ENCODE measurements at places on chromosomes 1 and 21.

- no peak for DNase-seq
These were observed 18.0 kb downstream of the FRRS1 start for GRCh38 chr1:99748419-99748818.

DNA sequence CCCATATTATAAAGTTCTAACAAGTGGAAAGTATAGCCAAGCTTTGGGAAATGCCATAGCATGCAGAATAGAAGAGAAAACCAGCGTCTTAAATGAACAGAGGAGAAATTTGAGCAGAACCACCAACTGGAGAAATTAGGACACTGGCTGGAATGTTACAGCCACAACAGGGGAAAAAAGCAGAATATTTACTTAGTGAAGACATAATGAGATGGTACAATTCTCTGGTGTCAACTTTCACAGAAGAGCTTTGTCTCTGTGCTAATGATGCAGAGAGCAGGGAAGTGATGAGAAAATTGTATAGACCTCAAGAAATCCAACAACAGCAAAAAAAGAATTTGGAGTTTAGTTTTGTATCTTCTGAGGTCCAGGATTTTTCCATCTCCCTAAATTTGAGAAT lies 249.7 kb downstream of the KIF26B start:
- DNase-seq: no peak

DNA sequence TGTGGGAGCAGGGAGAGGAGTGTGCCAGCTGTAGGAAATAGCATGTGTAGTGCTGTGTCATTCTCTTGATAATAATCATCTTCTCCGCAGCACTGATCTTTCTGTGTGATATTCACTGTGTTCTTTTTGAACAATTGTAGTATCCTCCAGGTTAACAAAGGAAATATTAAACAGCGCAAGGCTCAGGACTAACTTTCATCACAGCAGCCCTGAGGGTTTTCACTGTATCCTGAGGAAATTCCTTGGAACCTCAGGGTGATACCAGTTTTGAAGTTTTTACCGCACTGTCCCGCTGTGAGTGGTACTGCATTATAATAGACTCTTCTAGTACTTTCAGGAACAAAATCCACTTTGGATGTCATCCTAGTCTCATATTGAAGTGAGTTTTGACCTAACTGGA lies 228.4 kb upstream of the COA6 start:
- no peak for DNase-seq

GRCh38 chr1:199411506-199411905 lies 616.0 kb upstream of the NR5A2 start:
- DNase-seq: no peak

GRCh38 chr1:28244549-28245251 lies 8.8 kb downstream of the ATP5IF1 start:
- no peak for DNase-seq

DNA sequence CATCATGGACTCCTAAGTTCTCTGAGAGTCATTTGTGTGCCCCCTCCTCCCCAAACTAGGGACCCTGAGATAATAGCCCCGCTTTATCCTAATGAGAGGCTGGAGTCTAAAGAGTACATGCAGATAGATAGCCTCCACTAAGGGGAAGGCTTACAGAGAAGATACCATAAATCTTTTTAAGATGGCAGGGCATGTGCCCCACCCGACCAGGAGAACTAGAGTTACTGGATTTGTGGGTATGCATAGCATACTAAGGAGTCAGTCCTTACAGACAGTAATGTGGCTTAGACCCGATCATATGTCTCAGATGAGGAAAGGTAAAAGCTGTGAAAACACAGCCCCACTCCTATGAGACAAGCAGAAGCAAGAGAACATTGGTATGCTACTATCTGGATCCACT lies 25.7 kb upstream of the PKN2 start:
- DNase-seq: peak; percentile 77

DNA sequence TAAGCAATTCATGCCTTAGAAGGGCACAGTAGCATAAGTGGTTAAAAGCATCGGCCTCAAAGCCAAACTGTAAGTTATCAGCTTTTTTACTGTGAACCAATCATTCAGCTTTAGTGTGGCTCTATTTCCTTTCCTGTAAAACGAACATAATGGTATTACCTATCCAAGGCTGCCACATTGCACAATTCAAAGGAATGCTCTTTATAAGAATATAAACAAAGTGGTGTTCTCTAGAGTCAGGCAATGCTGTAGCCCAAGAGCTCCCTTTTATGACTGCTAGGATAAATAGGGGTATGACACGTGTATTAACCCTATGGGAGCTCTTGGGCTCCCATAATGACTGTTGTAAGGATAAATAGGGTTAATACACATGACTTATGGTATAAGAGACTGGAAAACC lies 25.4 kb downstream of the INTS7 start:
- DNase-seq: no peak

GRCh38 chr1:225260319-225260718 lies 167.5 kb downstream of the LBR start:
- no peak for DNase-seq

DNA sequence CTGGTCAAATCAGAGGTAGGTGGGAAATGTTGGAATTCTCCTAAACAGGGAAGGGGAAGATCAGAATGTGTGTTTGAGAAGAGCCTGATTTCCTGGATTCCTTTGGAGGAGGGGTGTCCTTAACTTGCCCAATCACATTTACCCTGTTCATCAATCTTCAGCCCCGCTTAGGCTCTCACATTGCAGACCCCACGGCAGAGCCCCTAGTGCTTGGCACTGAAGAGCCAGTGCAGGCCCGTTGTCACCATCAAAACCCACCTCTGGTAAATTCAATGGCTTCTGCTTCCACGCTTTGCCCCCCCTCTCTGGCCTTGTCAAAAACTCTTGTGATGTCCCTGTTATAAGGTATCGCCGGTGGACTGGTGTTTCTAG lies 2.3 kb downstream of the AGPAT3 start:
- DNase-seq: no peak

DNA sequence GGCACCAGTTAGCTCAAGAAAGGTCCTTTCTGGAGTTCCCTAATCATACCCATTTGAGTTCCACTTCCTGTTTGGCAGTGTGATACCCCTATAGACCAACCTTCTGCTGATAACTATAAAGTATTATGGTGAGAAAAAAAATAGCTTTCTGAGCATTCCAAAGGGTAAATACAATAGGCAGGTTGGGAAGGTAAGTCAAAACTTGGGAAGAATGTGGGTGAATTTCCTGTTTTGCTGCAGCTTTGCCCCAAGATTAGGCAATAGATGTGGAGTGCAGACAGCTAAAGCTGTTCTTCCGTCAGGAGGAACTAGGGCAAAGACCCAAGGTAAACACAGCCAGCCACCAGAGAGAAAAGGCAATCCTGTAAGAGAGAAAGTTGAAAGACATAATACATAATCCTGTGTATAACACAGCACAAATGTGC lies 49.9 kb upstream of the GUCA2A start:
- DNase-seq: no peak

GRCh38 chr1:205719015-205719414 lies 31.0 kb downstream of the NUCKS1 start:
- DNase-seq: no peak

GRCh38 chr1:25033828-25034705 lies 104.0 kb upstream of the RUNX3 start:
- DNase-seq: no peak

- no peak for DNase-seq
These were observed 11.5 kb downstream of the ZNF697 start for GRCh38 chr1:119636491-119637089.

DNA sequence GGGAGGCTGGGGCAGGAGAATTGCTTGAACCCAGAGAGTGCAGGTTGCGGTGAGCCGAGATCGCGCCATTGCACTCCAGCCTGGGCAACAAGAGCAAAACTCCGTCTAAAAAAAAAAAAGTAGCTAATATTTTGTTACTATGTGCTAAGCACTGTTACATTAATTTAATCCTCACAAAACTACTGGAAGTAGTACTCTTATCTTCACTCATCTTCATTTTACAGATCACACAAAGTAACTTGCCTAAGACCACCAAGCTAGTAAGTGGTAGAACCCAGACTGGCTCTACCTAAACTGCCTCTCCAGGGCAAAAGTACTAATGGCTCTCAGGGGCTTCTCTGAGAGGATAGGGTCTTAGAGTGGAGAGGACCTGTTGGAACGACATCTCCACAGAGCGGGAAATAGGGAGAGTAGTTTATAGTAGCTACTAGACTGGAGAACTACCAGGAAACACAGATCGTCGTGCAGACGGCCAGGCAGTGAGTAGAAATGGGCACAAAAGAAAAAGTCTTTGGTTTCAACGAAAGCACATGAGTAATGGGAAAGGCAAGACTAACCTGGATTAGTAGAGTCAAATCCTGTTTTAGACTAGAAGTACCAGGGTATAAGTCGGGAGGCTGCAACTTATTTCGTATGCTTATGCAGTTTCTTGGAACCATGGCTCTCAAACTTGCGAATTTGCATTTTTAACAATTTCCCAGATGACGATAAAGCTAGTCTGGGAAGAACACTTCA lies 1.4 kb downstream of the CLCC1 start:
- no peak for DNase-seq

DNA sequence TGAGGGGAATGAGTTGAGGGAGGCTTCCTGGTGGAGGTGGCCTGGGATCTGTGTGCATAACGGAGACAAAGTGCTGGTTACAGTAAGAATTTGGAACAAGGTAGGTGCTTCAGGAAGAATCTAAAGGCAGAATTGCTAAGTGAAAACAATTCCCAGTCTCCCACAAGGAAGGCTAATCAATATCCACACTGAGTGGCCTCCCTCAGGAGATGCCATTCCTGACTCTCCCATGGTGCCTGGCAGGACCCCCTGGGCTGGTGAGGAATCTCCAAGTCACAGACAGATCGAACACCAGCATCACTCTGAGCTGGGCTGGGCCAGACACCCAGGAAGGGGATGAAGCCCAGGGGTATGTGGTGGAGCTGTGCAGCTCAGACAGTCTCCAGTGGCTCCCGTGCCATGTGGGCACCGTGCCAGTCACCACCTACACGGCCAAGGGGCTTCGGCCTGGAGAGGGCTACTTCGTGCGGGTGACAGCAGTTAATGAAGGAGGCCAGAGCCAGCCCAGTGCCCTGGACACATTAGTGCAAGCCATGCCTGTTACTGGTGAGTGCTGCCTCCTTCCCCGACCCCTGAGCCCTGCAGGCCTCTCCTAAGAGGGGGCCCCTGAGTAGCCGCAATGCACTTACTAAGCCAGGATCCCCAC lies 30.7 kb downstream of the IGFN1 start:
- peak; percentile 15 for DNase-seq

- DNase-seq: no peak
These were observed 118.7 kb upstream of the ZBTB40 start for GRCh38 chr1:22332795-22333499.

- DNase-seq: peak; percentile 80
These were observed 29.3 kb downstream of the SLC66A1 start for GRCh38 chr1:19341201-19342061.

GRCh38 chr21:37375866-37376574 lies 9.4 kb downstream of the DYRK1A start:
- no peak for DNase-seq

DNA sequence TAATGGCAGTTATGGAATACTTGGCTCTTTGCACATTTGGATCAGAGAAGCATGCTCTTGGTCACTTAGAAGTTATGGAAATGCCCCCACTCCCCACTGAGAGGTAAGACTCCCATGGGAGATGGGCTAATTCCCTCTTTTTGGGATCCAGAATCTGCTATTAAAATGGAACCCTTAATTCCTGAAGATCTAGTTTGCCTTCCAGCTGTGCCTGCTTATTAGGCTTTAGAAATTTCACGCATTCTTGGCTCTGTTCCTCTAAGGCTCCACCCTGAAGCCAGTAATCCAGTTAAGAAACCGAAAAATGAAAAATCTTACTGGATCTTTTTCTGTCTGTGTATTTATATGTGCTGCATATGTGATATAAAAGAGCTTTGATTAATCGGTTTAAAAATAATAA lies 76.7 kb downstream of the USH2A start:
- DNase-seq: no peak

- DNase-seq: no peak
These were observed 790 bp upstream of the TSNAX start for GRCh38 chr1:231527586-231528171.

- no peak for DNase-seq
These were observed 5.7 kb downstream of the DYRK1A start for GRCh38 chr21:37372127-37372731.

DNA sequence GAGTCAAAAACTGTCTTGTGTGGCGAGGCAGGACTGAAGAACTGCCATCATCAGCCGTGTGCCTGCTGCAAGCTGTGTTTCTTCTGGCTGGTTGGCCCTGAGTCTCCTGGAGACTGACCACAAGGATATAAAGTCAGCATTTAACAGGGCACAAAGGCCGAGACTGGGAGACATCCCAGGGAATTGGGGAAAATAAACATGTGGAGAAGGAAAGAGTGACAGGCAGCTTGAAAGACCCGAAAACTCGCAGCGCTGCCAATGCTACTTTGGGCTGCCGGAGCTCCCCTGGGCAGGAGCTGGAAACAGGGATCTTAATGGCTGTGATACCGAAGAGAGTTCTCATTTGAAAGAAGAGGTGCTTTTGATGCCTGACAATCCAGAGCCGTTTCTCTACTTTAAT lies 125.3 kb upstream of the HMGB4 start:
- DNase-seq: no peak

DNA sequence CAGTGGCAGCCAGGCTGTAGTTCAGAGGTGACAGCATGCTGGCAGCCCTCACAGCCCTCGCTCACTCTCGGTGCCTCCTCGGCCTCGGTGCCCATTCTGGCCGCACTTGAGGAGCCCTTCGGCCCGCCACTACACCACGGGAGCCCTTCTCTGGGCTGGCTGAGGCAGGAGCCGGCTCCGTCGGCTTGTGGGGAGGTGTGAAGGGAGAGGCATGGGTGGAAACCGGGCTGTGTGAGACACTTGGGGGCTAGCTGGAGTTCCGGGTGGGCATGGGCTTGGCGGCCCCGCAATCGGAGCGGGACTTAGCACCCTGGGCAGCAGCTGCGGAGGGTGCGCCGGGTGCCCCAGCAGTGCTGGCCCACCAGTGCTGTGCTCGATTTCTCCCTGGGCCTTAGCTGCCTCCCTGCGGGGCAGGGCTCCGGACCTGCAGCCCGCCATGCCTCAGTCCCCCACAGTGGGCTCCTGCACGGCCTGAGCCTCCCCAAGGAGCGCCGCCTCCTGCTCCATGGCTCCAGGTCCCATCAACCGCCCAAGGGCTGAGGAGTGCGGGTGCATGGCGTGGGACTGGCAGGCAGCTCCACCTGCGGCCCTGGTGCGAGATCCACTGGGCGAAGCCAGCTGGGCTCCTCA lies 396.8 kb downstream of the FAM72C start:
- no peak for DNase-seq

GRCh38 chr1:116740746-116741145 lies 13.5 kb upstream of the CD2 start:
- DNase-seq: no peak

Data from WERI-Rb-1 (cell line).